GM19239 (cell line): ENCODE measurements at places on chromosomes 2 and 18.

- no peak for DNase-seq
Observed at GRCh38 chr18:20966795-20967194, 144.8 kb downstream of the ROCK1 start.

GRCh38 chr2:231708773-231709635 lies 679 bp downstream of the PTMA start:
- DNase-seq, result no peak

- no peak for DNase-seq
Observed at GRCh38 chr2:12675801-12676200, 40.9 kb upstream of the TRIB2 start.

GRCh38 chr18:23283916-23284430 lies 148.7 kb downstream of the CABLES1 start:
- DNase-seq, result no peak

DNA sequence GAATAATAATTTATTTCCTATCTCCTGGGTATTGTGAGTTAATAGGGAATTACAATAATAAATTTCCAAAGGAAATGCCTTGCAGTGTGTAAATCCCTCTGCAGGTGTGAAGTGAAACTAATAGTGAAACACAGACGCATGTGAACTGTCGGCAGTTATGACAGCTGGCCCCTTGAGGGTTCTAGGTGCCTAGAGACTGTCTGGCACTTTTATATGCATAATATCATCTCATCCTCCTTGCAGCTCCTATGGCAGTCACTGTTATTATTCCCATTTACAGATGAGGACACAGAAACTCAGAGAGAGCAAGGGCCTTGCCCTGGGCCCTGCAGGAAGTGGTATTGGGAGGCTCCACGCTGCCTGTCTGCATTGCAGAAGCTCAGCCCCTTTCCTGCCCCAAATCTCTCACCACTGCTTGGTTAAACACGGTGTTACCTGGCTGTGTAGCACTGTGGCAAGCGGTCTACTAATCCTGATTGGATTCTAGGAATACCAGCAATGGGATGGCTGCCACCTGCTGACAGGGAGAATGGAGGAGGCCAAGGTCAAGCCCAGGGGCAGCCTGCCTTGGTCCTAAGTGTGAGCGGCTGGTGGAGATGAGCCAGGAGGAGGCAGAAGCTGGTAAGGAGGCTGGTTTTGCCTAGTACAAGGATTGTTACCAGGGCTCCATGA lies 32.8 kb upstream of the ACKR3 start:
- DNase-seq, result no peak

DNA sequence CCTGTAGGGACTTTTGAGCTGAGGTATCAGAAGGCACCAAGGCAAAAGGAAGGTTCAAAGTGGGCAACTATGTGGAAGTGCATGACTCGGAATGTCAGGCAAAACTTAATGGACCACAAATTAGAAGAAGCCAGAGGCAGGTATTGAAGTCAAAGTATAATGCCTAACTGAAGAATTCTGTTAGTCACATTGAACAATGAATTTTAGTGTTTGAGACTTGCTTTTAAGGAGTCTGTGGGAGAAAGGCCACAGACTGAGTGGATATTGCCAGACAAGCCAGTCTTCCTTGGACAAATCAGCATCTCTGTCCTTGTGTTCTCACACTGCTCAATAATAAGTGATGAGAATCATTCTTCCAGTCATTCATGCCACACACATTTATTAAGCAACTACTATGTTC lies 498.9 kb downstream of the STK39 start:
- DNase-seq, result no peak

DNA sequence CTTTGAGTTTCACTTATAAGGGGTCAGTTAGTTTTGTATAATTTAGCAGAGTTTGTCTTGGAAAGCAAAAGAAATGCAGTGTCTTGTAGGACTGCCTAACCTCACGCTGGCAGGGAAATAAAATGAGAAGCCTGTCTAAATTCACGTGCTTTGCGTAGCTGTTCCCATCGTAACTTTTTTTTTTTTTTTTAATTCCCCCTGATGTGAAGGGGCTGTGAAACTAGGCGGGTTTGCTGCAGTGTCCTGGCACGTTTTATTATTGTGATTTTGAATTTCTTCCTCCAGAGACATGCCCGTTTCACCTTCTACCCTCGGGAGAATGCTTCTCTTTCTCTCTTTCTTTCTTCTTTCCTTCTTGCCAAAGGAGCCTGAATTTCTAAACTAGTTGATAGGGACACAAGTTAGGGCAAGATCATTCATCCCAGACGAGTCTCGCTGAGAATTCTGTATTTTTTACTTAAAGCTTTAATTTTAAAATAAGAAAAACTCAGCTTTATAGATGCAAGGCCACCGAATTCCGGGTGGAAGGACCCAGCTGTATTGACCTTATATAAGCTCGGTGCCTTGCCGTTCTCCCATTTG lies 2.3 kb downstream of the MEIS1 start:
- DNase-seq, result no peak

- DNase-seq, result no peak
Observed at GRCh38 chr18:44518666-44519065, 162.0 kb upstream of the SETBP1 start.

GRCh38 chr2:231394211-231395141 lies 1.0 kb upstream of the B3GNT7 start:
- peak; percentile 96 for DNase-seq

DNA sequence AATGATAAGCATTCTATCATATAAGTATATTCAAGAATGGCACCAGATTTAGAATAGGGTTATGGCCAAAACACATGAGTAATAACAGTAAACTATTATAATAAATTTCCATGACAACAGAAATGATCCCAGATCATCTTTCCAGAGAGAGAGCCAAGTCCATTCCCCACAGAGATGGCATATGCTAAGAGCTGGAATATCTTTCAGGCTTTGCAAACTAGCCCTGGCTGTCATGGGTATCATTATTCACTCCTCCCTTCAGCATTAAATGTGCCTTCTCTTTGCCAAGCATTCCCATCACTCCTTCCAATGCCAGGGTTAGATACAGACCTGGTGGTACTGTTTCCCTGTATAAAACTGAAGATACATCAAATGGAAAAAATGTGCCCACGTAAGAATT lies 10.9 kb downstream of the FEZ2 start:
- DNase-seq, result no peak

GRCh38 chr18:32961538-32961937 lies 188.7 kb upstream of the KLHL14 start:
- no peak for DNase-seq

DNA sequence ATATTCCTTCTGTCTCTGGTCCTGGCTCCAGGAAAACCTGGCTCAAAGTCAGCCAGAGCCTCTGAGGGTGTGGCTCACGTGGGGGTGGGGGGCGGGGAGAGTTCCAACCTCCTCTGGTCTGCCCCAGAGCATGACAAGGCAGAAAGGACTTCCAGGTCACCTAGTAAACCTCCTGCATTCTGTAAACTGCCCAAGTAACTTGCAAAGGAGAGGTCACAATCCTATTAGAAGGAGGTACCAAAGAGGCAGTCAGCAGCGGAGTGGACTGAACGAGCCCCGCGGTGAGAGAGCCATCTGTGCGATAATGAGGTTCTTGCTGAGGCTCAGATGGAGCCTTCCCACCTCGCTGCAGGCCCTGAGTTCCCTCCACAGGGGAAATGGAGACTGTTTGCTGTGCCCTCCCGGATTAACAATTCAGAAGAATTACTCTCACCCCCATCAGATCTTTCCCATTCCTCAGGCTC lies 58.9 kb upstream of the GATA6 start:
- DNase-seq, result no peak

DNA sequence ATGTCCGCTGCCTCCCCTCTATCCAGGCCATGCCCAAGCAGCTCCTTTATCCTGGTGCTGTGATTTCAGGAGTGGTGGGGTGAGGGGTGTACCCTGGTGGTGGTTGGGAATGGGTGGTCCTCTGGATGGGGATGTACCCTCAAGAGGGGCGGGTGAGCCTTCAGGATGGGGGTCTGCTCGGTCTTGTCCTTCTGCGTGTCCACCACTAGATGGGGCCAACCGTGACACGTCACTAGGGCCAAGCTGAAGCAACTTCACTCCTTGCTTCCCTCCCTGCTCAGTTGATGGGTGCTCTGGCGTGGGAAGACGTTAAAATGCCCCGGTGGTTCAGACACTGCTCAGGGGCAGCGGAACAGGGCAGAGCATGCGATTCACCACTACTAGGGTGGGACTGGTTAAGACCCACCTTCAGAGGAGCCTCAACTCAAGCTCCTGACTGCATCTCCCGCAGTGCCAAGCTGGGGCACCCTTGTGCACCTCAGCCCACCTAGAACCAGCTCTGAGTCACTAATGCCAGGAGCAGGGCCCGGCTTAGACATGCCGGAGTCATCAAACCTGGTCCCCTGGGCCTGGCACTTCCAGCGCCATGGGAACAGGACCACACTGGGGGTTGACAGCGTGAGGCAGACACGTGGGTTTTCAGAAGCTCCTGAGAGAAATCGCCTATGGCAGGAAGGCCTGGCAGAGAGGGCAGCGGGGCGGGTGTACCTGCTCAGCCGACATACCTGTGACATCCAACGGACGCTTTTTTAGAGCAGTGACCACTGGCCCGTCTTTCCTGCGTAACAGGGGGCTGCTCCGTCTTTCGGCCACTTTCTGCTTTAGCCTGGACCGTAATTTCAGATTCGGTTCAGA lies 256.7 kb downstream of the HDAC4 start:
- peak; percentile 29 for DNase-seq

DNA sequence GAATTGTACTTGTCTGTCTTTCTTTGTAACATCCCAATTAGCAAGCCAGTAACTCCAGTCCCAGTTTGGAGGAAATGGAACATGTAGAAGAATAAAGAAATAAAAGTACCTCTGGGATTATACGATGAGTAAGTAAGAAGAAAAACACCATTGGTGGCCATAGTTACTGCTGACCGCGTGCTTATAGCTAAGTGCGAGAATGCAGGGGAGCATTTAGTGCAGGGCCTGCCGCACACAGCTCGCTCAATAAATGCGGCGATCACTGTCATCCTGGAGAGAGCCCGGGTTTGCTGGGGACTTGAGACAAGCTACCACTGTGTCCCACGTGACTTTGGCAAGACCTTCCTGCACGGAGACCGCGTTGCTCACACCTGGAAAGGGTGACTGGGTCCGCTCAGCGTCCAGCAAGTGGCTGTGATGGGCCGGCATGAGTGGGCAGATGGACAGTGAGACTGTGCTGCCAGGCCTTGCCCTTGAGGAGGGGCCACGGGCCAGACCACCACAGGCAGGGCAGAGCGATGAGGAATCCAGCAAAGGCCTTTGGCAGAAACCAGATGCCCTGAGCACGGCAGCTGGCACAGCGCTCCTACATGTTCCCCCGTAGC lies 54.8 kb downstream of the ADI1 start:
- DNase-seq, result no peak

GRCh38 chr2:1869987-1870386 lies 125.7 kb upstream of the PXDN start:
- DNase-seq, result no peak

DNA sequence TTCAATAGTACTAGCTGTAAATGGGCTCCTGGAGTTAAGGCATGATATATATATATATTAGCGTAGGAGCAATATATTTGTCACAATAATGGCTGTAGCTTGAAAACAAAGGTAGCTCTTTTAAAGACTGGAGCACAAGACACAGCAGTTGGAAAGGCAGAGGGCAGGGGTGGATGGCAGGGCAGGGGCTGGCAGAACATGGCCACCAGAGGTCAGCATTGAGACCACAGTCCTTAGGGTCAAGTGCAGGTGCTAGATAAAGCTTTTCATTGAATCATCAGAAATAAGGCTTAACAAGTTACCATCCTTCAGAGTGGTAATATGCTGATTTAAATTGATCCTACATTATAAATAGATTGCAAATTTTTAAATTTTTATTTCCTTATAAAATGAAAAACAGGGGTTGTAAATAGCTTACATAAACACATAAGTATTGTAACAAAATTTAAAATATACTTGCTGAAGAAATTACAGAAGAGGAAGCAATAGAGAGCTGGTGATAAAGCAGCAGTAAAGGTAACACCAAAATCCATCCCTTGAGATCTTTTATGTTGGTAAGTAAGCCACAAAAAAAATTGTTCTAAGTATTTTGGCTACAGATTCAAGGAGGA lies 161.2 kb upstream of the PIEZO2 start:
- peak; percentile 5 for DNase-seq

GRCh38 chr2:65530547-65531320 lies 98.3 kb upstream of the SPRED2 start:
- no peak for DNase-seq

GRCh38 chr2:126750506-126750905 lies 94.5 kb downstream of the GYPC start:
- DNase-seq, result no peak

GRCh38 chr2:230578106-230578505 lies 134.5 kb upstream of the CAB39 start:
- no peak for DNase-seq

GRCh38 chr18:42156281-42156680 lies 201.2 kb downstream of the PIK3C3 start:
- no peak for DNase-seq

GRCh38 chr2:86621280-86621943 lies 2.3 kb downstream of the RNF103 start:
- DNase-seq, result no peak

DNA sequence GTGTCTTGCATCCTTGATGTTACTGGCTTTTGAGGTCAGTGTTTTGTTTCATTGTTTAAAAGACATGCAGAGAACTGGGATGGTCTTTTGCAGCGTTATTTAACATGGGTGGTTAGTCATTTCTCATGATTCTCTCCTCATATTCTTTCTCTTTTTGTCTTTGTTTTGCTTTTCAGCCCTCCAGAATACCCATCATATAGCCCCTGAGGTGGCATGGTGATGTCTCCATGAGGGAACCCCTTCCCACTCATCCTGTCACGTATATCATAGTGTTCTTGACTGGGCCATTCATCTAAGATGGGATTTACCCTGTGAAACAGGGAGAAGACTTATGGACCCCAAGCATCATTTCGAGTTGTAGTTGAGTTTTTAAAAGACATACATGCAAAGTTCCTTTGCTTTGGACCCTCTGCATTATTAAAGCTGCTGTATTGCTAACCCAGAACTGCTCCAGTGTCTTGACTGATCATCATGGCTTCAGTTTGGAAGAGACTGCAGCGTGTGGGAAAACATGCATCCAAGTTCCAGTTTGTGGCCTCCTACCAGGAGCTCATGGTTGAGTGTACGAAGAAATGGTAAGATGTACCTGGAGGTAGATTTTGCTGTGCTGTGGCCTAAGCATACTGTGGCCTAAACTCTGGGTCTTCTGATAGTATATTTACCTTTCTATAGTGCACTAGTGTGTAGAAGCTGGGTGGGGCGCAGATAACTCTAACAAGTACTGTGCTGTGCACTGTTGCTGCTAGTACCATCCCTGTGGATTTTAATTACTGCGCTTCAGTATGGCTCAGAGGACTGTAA lies 1.4 kb downstream of the EHBP1 start:
- no peak for DNase-seq

- DNase-seq, result no peak
Observed at GRCh38 chr2:200609028-200609614, 23.3 kb downstream of the AOX1 start.

- DNase-seq, result no peak
Observed at GRCh38 chr2:88500691-88501090, 48.2 kb upstream of the FOXI3 start.
